ENCODE measurements at places on chromosomes 16 and 17.

DNA sequence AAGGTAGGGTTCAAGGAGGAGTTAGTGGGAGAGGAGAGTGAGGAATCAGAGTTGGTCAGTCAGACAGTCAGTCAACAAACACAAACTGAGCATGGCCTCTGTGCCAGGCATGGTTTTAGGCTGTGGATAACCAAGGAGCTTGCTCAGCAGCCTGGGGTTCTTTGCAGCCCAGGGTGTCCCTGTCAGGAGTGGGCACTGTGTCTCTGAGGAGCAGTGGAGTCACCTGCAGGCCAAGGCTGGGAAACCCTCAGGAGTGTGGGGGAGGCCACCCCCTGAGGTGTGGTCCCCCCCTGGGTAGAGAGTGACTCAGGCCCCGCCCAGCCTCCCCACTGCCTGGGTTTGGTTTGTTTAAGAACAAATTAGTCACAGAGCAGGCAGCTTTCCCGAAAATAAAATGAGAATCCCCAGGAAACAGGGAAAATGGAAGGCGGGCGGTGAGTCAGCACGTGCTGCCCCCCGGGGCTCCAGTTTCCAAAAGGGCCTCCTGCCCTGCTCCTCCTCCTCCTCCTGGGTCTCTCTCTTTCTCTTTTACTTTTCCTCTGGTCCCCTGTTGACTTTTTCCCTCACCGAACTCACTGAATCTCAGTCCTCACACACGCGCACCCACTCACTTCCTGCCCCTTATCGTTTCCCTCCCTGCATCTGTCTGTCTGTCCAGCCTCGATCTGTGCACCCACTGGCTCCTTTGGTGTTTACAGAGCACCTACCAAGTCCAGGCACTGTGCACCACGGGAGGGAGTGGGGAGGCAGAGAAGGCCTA, 44.3 kb downstream of the SOCS3 start:
- DNase-seq: peak; percentile 34

DNA sequence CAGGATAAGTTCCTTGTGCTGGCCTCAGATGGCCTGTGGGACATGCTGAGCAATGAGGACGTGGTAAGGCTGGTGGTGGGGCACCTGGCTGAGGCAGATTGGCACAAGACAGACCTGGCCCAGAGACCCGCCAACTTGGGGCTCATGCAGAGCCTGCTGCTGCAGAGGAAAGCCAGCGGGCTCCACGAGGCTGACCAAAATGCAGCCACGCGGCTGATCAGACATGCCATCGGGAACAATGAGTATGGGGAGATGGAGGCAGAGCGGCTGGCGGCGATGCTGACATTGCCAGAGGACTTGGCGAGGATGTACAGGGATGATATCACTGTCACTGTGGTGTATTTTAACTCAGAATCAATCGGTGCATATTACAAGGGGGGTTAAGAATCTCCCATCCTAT, 5.2 kb downstream of the PDP2 start:
- DNase-seq: no peak

- DNase-seq: no peak
These were observed 331.2 kb downstream of the MAF start for GRCh38 chr16:79269211-79269863.

DNA sequence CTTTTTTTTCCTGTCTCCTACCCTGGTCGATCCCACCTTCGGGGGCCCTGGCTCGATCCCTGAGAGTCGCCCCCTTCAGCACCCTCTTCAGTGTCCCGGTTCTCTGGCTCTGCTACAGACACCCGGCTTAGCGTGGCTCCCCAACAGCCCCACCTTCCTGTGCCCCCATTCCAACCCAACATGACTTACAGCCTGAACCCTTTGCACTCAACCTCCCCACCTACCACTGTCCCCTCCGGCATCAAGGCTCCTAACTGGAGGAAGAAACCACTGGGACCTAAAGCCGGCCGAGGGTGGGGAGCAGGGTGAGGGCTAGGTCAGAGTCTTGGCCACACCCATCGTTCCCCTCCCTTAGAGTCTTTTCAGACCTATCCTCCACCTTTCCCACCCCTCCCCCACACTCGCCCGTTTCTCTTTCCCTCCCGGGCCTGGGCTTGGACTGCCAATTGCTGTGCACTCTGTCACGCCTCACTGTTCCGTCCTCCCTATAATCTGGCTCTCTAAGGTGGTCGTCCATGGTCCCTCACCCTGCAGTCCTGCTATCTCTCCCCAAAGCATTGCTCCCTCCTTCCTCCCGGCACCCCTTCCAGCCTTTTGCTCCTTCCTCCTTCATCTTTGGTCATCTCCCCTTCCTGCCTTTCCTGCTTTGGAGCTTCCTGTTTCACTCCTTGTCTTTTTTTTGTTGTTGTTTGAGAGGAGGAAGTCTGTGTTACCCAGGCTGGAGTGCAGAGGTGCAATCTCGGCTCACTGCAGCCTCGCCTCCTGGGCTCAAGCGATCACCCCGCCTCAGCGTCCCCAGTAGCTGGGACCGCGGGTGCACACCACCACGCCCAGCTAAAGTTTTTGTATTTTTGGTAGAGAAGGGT, 890 bp upstream of the CLDN7 start:
- DNase-seq: no peak

GRCh38 chr16:84672276-84673202, 24.2 kb downstream of the KLHL36 start:
- DNase-seq: peak; percentile 69

DNA sequence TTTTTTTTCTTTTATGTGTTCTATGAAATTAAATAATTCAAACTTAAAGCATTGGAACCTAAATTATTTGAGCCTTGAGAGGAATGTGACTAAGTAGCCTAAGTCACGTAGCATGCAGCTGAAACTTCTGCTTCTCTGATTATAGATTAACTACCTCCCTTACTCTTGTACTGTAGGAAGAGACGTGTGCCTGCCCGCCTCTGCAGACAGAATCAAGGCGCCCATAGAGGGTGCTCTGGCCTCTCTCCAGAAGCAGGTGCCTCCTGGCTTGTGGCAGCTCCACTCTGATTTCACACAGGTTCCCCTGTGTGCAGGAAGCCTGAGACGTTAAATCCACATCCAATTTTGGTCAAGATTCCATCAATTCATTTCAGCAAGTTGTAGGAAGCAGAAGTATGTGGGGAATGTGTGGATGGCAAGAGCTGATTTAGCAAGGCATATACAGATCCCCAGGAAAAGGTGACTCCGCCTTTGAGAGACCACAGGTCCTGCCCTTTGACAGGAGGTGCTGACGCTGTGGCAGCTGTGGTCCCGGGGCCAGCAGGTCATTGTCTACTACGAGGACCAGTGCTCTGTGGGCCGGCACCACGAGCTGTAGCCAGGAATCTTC, 1418.8 kb downstream of the CDH11 start:
- no peak for DNase-seq

DNA sequence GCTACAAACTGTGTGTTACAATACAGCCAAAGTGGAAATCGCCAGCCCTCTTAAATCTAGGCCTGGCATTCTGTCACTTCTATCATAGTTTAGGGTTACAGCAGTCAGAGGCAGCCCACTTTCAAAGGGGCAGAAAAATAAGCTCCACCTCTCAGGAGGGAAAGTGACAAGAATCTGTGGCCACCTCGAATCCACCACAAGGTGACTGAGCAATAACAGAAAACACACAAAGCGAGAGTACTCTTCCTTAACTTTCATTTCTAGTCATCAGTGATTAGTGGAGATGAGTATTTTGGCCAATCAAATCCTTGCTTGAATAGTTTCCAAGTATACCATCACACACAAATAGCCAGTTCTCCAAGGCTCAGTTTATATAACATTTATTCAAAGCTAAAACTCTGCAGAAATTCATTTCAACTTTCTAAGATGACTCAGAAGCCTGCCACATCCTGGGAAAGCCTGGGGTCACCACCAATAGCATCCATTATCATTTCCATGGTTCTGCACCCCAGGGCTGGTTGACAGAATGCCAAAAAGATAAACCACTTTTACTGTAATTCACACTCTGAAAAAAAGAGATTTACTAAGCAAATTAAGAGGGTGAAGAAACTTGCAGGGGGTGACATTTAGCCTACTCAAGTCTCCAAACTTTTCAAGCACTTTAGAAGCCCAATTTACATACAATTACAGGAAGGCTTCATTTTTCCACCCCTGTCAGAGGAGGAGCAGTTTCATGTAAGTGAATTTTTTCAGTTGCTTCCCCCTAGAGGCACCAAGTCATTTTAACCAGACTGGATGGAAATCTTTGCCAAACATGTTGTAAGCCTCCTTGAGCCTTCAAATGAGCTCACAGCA, 66.8 kb downstream of the SALL1 start:
- DNase-seq: no peak

- DNase-seq: no peak
These were observed 2.0 kb upstream of the ZACN start for GRCh38 chr17:76076765-76077583.

DNA sequence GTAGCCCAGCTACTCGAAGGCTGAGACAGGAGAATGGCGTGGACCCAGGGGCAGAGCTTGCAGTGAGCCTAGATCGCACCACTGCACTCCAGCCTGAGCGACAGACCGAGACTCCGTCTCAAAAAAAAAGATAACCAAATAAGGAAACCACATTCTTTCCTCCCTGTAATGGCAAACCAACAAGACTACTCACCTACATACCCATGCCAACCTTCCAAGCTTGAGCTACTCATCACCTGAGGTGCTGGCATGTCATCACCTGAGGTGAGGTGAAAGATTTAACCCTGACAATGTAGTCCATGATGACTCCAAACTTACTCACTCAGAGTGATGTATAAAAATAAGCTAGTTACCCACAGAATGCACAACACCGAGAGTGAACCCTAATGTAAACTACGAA, 85.2 kb downstream of the SMG6 start:
- no peak for DNase-seq

GRCh38 chr17:82884341-82884969, 44.6 kb upstream of the ZNF750 start:
- DNase-seq: no peak

- no peak for DNase-seq
These were observed 18.9 kb downstream of the CYB5D2 start for GRCh38 chr17:4161967-4162305.

GRCh38 chr16:75222271-75222783, 3.5 kb downstream of the CTRB1 start:
- DNase-seq: no peak

- DNase-seq: peak; percentile 90
These were observed at the start of gene NLRC5 for GRCh38 chr16:56988948-56989945. TSS of gene NLRC5 (plus strand) at chr16:56989557. CDS start at chr16:57020713, 31,156 bp downstream.

DNA sequence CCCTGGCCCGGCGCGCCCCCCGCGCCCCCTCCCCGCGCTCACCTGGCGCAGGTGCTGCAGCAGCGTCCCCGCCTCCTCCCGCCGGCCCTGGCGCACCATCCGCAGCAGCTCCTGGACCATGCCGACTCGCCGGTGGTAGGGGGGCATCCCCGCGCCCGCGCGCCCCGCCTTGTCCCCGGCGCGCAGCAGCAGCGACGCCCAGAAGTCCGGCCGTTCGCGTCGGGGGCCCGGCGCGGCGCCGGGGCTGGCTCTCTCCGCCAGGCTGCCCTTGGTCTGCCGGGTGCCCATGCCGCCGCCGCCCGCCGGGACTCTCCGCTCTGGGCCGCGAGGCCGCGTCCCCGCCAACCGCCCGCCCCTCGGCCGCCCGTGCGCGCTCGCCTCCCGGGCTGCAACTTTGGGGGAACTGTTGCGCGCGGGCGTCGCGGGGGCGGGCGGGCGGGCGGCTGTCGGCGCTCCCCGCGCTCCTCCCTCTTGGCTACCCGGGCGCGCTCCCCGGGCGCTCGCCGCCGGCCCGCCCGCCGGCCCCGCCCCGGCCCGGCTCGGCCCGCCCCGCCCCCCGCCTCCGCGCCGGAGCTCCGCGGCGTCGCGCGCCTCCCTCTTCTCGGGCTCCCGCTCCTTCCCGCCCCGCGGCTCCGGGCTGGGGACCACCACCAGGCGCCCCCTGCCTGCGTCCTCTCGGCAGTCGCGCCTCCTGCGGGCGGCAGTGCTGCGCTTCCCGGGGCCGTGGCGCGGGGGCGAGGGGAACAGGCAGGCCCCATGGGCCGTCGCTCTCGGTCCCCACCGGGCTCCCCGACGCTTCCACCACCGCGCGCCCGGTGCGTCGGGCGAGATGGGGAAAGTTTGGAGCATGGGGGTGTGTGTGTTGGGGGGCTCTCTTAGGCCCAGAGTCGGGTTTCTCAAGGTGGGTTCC, at the start of gene LRRC75A:
LRRC75A (minus strand) TSS at position 491 of the 910 bp plus-strand sequence; CDS start at position 288, 203 bp downstream.
- peak; percentile 34 for DNase-seq

DNA sequence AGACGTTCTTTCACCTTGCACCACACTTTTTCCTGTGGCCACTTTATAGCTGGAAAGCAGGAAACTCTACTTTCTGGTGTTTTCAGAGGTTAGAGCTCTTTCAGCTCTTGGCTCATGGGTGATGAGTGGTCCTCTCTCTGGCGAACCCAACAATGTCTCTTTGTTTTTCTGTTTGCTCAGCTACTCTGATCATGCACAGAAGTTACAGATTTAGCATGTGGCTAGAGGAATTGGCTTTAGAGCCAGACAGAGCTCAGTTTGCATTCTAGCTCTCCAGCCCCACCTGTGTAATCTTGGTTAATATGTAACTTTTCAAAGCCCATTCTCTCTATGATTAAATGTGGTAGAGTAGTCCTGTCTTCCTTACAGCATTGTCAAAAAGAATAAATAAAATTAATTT, 225.2 kb downstream of the HAPSTR1 start:
- DNase-seq: no peak

All from activated CD4-positive, alpha-beta T cell treated with anti-CD3 and anti-CD28 coated beads for 1 hour (primary cell).